ENCODE measurements at places on chromosomes 3 and 15. TPM values are rescaled to one million over a fixed set of nuclear protein-coding genes. Genes with fewer than 3 reads are reported as not detected.

DNA sequence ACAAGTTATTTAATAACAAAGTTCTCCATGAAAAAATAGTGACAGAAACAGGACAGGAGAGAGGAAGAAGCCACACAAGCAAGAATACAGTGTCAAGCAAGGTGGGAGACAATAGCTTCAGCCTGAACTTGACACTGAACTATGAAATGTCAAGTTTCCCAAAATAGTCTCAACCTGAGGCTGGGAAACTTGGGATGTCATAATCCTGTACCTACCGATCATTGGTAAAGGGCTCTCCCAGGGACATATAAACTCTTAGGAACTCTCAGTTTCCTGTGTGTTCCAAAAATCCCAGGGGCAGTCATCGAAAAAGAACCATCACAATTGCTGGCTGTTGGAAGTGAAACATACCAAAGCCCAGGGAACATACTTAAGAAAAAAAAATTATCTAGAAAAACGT lies 211.6 kb downstream of the P3H2 start:
- DNase-seq: no peak

FMN1 gene
- 0.39 TPM for total RNA-seq

DNA sequence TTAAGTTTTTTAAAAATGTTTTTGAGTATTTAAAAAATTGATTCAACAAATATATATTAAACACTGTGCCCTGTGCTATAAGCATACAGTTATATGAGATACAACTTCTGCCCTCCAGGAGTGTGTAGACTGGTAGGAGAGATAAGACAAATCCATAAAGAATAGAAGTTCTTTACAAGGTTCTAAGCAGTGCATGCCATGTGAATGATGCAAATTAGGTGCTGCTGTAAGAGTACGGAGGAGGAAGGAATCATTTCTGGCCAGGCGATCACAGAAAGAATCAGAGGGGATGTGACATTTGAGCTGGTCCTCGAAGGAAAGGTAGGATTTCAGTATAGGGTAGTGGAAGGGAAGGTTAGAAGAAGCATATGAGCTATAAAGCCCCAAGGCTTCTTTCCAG lies 14.0 kb downstream of the MAPKBP1 start:
- DNase-seq: no peak

GRCh38 chr3:49647741-49648140 lies 26.4 kb upstream of the APEH start:
- DNase-seq: no peak

- DNase-seq: no peak
Observed at GRCh38 chr3:110015231-110015963, 678.1 kb upstream of the DPPA4 start.

DNA sequence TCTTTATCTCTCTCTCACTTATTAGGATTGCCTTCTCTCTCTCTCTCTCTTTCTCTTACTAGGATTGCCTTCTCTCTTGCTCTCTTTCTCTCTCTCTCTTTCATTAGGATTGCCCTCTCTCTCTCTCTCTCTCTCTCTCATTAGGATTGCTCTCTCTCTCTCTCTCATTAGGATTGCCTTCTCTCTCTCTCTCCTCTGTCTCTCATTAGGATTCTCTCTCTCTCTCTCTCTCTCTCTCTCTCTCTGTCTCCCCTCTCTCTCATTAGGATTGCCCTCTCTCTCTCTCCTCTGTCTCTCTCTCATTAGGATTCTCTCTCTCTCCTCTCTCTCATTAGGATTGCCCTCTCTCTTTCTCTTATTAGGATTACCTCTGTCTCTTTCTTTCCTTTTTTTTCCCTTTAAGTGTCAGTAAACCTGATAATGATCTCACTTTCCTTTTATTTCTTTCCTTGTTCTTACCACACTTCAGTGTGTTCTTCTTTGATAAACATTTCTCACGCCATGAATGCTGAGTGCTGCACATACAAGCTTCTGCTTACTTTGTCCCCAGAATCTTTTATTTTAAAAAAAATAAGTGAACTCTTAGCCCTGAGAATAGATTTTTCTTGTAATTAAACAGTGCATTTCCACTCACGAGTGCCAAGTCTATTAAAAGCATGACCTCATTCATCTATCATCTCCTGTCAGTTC lies 243.4 kb upstream of the TBC1D5 start:
- no peak for DNase-seq

- DNase-seq: no peak
Observed at GRCh38 chr15:63995789-63996188, 50.5 kb downstream of the DAPK2 start.

ZMAT3 gene
- total RNA-seq: 13.0 TPM

CCR9 gene
- total RNA-seq: 7.4 TPM

GRCh38 chr3:197791892-197792647 lies 1.0 kb downstream of the LRCH3 start:
- peak; percentile 36 for DNase-seq

TM6SF1 gene
- not detected for total RNA-seq

- no peak for DNase-seq
Observed at GRCh38 chr3:81728766-81729544, 32.5 kb downstream of the GBE1 start.

IL5RA gene
- total RNA-seq: 0.99 TPM

CPA3 gene
- total RNA-seq: not detected

DNA sequence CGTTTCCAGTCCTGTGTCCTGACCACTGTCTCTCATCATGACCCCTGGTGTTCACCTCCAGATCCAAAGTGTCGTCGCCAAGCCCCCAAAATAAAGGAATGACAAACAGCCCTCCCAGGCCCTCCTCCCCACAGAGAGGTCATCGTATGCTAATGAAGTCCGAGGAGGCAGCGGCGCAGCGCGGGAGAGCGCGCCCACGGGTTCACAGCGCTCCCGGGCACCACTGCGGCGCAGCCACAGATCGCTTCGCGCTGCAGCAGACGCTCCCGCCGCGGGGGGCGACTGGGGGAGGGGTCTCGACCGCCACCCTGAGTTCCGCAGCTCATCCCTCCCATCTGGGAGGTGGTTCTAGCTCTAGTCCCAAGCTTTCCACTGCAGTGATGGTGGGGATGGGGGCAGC lies 1.3 kb downstream of the DGKG start:
- no peak for DNase-seq

GUCA1C gene
- total RNA-seq: not detected

LIPH gene
- total RNA-seq: not detected
